ENCODE measurements at places on chromosomes 2 and 18. TPM values are rescaled to one million over a fixed set of nuclear protein-coding genes. Genes with fewer than 3 reads are reported as not detected.

DNA sequence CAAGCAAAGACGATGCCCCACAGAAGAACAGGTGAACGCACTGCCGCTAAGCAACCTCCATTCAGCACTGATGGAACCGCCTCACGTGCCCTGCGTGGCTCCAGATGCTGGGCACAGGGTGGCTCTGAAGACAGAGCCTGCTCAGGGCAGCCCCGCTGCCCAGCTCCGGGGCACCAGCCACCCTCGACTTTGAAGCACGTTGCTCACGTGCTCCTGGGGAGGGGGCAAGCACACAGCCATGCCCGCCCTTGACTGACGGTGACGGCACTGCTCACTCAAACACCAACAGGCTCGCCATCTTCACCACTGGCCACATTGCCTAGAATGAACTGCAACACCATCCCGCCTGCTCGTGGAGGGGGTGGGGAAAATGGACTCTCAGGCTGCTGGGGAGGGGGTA lies 251.3 kb downstream of the HDAC4 start:
- no peak for DNase-seq

Gene CNDP1
- polyA plus RNA-seq = 0.22 TPM

DNA sequence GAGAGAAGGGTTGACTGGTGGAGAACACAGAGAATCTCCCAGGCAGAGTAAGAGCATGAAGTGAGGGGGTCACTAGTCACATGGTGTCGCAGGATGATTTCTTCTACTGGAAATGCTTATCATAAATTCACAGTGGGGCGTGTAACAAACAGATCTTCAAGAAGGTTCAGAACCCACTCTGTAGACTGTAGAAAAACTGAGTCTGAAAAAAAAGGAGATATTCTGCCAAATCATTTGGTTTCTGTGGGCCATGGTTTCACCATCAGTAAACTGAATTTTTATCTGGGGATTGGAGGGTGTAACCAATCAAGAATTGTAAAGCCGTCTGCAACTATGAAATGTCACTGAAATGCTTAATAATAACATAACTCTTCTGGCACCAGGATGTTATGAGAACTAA lies 15.0 kb downstream of the TPGS2 start:
- DNase-seq = no peak

- no peak for DNase-seq
These were observed 192.7 kb upstream of the REV1 start for GRCh38 chr2:99682275-99683060.

Gene MROH2A
- polyA plus RNA-seq = not detected

DNA sequence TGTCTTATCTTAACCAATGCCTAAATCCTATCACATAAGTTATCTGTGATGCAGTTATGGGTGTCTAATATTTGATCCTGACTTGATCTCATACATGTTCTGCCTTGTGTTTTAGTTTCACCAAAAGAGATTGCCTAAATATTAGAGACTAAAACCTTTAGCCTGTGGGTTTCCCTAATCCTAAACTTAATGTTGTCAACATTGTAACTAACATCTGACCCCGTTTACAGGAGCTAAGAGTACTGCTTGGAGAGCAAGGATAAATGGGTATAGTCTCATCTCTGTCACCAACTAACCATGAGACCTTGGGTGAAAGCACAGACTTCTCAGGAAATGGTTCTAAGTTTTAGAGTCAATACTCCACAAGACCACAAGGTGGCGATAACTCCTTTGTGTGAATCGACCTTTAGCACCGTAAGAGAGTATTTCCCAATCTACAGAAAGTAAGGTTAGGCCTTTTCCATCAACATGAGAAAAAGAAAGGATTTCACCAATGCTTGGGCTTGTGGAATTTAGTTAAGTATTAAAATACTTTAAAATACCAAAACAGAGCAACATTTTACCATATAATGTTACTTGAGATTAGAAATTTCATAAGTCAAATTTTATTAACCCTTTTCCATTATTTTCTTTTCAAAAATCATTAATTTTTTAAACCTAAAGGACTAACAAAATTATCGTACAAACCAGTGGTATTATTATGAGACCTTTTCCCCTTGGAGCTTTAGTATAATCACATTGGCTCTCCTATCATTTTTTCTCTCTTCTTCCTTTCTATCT lies 60.5 kb downstream of the G6PC2 start:
- peak; percentile 45 for DNase-seq

Gene PRSS56
- 2.6 TPM for polyA plus RNA-seq

Gene SLC4A3
- polyA plus RNA-seq = 12.3 TPM

Gene LRP2
- 0.19 TPM for polyA plus RNA-seq

GRCh38 chr2:207504513-207505170 lies 25.1 kb upstream of the CREB1 start:
- peak; percentile 41 for DNase-seq

GRCh38 chr2:236127010-236127409 lies 41.2 kb downstream of the GBX2 start:
- DNase-seq = no peak

GRCh38 chr2:132651115-132652045 lies 18.6 kb downstream of the LYPD1 start:
- DNase-seq = no peak

Gene ZAP70
- 2.8 TPM for polyA plus RNA-seq

- DNase-seq = no peak
These were observed 310.1 kb upstream of the HNRNPA3 start for GRCh38 chr2:176902454-176902853.

DNA sequence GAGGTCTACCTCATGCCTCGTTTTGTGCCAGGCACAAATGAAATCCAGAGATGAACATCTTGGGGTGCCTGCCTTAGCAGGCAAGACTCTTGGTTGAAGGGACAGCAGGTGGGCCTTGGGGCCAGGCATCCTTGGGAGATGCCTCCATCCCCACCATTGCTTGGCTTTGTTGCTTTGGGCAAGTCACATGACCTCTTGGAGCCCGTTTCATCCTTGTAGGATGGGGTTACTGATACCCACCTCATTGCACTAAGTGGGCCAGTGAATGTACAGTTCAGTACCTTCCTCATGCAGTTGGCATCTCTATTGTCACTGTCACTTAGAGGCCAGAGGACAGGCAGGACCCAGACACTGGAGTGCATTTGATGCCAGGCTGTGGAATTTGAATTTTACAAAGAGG lies 195.5 kb downstream of the LDLRAD4 start:
- DNase-seq = no peak

DNA sequence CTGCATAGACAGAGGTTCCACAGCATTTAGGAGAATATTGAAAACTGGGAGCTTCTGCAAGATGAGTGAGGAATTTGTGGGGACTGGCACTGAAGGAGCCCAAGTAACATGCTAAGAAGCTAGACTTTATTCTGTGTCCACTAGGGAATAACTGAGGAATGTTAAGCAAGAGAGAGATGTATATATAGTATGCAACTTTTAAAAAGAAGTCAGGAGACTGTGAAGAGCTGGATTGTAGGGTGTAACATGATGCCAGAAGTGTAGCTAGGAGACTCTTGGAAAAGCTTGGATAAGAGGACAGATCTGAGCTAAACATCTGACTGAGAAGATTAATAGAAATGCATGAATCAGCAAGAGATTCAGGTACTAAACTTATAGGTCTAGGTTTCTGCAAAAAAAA lies 270.6 kb upstream of the MMADHC start:
- peak; percentile 33 for DNase-seq

Measured in muscle of arm (tissue), 14 donors.